ENCODE measurements at places on chromosomes 1 and 21.

DNA sequence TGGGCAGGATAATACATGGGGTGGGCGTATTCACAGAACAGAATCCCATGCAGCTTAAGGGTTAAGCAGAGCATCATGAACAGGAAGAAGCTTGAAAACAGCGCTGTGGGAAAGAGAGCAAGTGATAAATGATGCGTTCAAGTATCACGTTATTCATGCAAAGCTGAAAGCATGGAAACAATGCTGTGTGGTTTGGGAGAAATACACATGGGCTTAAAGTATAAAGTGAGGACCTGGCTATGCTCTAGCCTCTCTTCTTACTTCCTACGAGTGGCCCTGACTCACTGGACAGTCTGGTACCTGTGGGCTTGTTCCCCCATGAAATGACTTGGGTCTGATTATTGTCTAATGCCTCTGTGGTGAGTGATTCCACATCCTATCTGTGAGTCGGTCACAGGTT is 25.7 kb downstream of the TMPRSS2 start:
- no peak for DNase-seq

DNA sequence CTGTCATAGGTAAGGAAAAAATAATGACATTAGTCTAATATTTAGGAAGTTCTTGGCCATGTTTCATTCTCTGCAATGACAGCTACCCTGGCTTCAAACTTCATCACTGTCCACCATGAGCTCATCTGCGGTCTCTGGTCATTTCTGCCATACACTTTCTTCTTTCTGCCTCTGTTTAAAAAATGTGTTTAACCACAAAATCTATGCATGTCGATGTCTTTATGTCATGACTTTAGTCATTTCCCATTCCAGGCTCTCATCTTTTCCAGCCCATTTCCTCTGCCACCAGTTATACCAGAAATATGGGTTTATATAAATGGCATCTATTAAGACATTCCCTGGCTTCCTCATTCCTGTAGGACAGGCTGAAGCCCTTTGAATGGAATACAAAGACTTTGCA is 68.5 kb upstream of the DUSP10 start:
- DNase-seq = no peak

DNA sequence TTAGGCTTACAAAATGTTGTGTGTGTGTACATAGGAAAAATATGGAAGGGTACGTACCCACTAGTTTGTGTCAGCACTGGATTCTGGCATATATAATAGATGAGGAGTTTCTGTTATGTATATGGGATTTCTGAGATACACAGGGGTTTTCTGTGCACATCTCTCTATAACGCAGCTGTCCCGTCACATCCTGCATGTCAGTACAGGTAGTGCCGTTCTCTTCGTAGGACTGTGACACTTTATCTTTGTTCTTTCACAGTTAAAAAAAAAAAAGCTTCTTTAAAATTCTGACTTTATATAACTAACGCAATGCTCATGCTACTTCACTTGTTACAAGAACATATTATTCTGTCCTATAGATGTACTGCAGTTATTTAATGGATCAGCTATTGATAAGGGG is 42.9 kb downstream of the ADARB1 start:
- DNase-seq = no peak

GRCh38 chr1:30639881-30640452 is 83.4 kb downstream of the MATN1 start:
- no peak for DNase-seq

GRCh38 chr21:44911068-44911383 is 9.7 kb downstream of the ITGB2 start:
- DNase-seq = no peak

DNA sequence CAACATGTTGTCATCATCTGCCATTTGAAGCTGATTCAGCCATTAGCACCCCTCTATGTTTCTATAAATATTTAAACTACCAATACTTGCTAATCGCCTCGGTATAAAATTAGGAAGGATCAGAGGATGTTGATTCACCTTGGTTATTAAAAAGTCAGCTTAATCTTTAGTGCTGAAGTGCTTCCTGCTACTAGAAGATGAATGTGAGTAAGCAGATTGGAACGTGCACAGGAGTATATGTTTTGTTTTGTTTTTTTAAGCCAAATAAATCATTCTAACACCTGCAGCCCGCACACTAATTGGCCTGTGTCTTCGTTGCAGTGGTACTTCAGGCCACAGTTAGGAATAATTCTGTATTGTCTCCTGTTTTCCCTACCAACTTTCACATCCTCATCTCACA is 485.7 kb downstream of the AJAP1 start:
- no peak for DNase-seq

- DNase-seq = no peak
Observed at GRCh38 chr1:177800400-177801088, 169.3 kb downstream of the SEC16B start.

GRCh38 chr1:203251466-203251865 is 22.0 kb upstream of the CHIT1 start:
- no peak for DNase-seq

GRCh38 chr1:74995821-74996220 is 138.4 kb upstream of the LHX8 start:
- peak; percentile 27 for DNase-seq

DNA sequence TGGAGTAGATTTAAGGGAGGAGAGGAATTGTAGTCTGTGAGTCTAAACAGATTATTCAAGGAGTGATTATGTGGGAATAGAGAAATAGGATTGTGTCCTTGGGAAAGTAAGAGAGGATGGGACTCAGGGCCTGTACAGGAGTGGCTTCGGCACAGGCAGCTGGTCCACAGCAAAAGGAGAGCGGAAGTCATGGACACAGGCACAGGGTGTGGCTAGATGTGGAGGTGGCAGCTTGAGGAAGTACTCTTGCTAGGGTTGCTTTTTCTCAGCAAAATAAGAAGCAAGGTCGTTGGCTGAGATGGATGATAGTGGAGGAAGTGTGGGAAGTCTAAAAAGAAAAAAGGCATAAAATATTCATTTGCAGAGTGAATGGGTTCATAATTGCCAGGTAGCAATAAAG is 18.5 kb upstream of the ZNF648 start:
- DNase-seq = no peak

DNA sequence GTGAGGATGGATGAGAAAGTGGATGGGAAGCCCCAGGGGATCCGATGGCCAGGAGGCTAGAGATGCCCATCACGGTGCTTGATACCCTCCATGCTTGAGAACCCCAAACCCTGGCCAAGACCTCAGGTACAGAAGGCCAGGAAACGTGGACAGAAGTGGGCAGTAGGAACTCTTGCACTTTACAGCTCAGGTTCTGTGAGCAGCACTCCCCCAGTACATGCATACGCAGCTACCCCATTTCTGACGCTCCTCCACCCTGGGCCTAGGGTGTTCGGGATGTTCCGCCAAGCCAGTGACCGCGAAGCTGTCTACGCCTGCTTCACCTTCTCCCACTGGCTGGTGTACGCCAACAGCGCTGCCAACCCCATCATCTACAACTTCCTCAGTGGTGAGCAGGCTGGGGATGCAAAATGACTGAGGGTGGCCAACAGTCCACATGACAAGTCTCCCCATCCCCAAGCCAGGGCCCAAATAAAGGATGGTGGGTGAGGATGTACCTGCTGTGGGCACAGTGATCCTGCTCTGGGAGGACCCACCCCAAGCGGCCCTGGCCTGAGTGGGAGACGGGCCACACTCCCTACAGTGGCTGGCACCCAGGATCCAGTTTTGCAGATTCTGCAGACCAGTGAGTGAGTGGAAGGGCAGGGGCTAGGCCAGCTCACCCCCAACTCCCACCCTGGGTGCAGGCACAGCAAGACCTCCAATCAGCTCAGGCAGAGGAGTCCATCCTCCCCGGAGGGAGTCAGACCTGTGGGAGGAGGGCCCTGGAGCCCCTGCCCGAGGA is 7.4 kb downstream of the HCRTR1 start:
- DNase-seq = no peak

- no peak for DNase-seq
Observed at GRCh38 chr1:221335161-221336101, 406.5 kb downstream of the DUSP10 start.

DNA sequence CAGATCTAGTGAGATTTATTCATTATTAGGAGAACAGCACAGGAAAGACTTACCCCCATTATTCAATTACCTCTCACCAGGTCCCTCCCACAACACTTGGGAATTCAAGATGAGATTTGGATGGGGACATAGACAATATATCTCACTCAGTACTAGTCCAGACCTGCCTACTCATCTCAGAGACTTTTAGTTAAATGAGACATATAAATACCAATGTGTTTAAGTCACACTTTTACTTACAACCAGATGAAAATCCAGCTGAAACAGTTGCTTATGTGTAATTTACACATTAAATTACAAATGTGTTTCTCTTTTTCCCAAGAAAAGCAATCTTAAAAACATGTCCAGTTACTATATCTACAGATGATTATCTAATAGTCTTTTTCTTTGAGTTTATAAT is 1145.6 kb downstream of the KCNT2 start:
- no peak for DNase-seq

- DNase-seq = no peak
Observed at GRCh38 chr21:45727390-45727789, 83.9 kb downstream of the PCBP3 start.

DNA sequence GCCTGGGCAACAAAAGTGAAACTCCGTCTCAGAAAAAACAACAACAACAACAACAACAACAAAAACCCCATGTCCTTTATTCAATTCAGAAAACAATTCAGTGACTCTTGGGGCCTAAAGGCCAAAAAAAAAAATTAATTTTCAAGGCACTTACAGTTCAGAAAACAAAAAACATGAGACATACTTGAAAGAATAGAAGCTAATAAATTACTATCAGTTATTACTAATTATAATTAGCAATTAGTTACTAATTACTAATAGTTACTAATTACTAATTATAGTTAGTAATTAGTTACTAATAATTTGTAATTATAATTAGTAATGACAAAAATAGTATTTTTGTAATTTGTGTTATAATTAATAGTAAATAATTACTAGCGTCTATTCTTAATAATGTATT is 56.8 kb upstream of the MPC2 start:
- DNase-seq = no peak

DNA sequence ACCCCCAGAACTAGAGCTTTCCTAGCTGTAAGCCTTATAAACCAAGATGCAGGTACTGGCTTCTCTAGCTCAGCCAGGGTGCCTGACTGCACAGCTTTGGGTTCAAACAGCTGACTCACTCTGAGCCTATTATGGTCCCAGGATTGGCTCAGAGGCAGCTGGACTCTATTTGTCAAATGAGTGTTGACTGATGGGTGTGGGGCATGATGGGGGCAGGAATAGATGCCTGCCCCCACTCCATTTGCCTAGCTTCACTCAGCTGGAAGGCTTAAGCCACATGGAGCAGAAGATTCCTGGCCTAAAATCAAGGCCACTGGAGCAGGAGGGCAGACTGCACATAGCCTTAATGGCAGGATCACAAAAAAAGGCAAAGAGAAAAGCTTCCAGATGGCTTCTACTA is 90.5 kb downstream of the PIK3R3 start:
- no peak for DNase-seq

DNA sequence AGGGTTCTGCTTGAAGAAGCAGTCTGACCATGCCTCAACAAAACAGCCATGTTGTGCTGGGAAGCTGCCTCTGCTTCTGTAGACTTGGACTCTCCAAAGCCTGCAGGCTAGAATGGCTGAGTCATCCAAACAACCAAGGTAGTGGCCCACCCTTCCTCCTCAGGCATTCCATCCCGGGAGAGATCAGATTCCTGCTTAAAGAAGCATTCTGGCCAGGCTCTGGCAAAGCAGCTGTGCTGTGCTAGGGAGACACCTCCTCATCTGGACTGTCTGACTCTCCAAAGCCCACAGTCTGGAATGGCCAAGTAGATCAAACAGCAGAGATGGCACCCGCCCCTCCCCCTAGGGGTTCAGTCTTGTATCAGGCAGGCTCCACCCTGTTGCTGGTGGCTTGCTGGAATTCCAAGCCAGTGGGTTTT is 38.3 kb upstream of the F3 start:
- no peak for DNase-seq

DNA sequence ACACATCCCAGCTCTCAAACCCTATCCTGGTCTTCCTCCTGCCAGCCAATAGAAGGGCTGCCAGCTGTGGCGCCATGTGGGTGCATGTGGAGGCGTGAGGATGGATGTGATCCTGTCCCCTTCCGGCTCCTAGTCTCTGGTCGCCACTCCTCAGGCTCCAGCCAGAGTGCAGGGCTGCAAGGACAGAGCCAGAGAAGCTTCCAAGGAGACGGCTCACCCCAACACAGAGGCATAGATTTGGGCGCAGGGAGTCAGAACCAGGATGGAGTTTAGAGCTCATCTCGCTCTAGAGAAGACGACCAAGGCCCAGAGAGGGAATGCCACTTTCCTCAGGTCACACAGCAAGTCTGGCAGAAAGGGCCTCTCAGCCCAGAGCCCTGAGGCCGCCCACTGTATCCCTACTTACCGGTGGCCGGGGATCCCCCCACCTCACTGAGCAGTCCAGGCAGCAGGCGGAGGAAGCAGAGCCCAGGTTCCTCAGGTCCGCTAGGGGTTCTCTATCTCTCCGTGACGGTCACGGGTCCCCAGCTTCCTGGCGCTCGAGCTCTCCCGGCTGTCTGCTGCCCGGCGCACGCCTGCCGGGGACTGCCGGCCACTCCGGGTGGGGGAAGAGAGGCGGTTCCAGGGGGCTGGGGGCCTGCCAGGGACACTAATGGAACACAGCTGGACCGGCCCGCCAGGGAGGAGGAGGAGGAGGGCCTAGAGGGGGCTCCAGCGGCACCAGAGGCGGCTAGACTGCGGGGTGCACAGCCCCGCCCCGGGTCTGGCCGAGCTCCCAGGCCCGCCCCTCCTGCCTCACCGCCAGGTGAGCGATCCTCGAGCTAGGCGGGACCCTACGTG is at the start of gene COL16A1:
Gene COL16A1, minus strand, starts transcription at position 587 of the 840 bp plus-strand sequence. CDS start 1,824 bp downstream, outside the sequence.
- DNase-seq = no peak

All from NCI-H2081 treated with DMSO at 0.1 percent for 48 hours (cell line).